ENCODE measurements at places on chromosomes 6 and 20.

DNA sequence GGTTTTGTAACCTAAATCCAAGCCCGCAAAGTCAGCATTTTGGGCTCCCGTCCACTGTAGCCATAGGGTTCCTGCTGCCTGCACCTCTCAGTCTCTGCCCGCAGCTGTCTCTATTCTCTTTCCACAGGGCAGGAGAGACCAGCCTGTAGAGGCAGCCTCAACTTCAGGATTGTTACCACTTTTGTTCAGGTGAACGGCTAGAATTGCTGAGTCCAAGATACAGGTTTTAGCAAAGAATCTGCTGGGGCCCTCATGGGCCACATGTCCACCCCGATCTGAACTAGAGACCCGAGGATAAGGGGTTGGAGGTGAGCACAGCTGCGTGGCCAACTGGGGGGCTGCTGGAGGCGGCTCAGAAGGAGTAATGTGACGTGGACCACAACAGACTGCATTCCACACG lies 137.7 kb upstream of the C6orf118 start:
- DNase-seq: no peak

- no peak for DNase-seq
These were observed 10.6 kb downstream of the CEP250 start for GRCh38 chr20:35465976-35466375.

GRCh38 chr6:139882977-139883728 lies 508.7 kb upstream of the CITED2 start:
- DNase-seq: peak; percentile 14

DNA sequence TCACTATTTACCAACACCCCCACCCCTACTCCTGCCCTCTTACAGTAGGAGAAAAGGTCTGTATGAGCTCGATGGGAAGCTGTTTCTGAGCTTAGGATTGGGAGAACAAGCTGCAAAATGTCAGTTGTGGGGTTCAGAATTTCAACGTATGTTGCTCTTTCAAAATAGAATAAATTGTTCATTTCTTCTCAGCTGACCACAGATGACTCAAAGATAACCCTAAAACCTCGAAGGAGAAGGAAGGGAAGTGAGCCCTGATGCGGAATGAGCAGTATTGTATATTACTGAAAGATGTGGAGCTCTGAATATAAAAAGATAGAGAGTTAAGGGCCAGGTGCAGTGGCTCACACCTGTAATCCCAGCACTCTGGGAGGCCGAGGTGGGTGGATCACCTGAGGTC lies 35.9 kb upstream of the MYLIP start:
- DNase-seq: no peak

- no peak for DNase-seq
These were observed 293.0 kb downstream of the ADGB start for GRCh38 chr6:146891615-146892265.

GRCh38 chr20:47464380-47465101 lies 37.1 kb upstream of the NCOA3 start:
- DNase-seq: no peak

GRCh38 chr6:2426561-2427340 lies 181.3 kb upstream of the GMDS start:
- no peak for DNase-seq

- DNase-seq: no peak
These were observed 13.7 kb downstream of the STXBP5 start for GRCh38 chr6:147217840-147218404.

DNA sequence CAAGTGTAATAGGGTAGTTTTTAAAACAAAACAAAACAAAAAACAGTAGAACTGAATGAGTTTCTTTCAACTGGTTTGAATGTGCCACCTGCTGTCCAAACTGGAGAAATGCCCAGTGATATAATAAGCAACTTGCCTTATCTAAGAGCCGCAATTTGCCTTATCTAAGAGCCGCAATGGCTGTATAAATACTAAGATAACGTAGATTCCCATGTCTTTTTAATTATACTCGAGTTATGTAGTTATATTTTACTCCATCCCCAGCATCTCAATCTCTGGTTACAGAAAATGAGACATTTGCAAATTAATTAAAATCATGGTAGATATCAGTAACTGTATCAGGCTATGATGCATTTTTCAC lies 67.2 kb downstream of the RPP40 start:
- peak; percentile 61 for DNase-seq

GRCh38 chr6:168380956-168381605 lies 59.9 kb upstream of the SMOC2 start:
- no peak for DNase-seq
